ENCODE measurements at places on chromosomes 13 and 19.

DNA sequence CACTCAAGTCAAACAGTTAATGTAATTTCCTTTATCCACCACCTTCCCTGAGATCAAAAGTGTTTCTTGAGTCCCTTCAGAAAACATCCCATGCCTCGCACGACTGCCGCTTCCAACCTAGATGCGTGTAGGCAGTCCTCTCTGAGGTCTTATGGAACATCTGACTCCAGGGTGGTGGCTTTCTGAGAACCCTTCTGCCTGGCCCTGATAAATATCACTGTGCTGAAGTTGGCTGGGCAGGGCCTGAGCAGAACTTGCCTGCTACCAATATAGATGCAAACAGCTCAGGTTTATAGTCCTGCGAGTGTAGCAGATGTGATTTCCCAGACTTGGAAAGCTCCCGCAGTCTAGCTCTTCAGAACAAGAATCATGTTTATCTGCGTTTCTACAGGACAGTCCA is 61.1 kb upstream of the GPR12 start:
- no peak for DNase-seq

DNA sequence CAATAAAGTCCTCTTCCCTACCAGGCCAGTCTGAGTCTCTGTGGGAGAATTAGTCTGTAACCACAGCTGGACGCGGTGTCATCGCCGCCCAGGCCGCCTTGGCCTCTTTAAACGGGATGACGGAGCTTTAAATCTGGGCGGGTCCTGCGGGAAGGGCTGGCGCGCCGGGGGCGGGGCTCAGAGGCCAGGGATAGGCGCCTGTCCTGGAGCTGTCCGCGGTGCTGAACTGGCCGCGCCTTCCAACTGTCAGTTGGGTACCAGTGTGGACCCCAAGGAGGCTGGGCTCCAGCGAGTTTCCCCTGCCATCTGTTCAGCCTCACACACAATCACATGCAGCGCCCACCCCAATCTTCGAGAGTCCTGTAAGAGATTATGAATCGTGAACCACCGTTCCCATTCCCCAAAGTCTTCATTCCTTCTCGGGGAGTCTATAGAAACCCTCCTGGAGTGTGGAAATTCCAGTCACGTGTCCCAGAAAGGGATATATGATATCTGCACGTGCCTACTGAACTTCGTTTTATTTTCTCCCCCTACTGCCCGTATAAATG is 11.5 kb downstream of the APLP1 start:
- DNase-seq = peak; percentile 98

GRCh38 chr19:38505958-38506357 is 72.5 kb downstream of the RYR1 start:
- no peak for DNase-seq

DNA sequence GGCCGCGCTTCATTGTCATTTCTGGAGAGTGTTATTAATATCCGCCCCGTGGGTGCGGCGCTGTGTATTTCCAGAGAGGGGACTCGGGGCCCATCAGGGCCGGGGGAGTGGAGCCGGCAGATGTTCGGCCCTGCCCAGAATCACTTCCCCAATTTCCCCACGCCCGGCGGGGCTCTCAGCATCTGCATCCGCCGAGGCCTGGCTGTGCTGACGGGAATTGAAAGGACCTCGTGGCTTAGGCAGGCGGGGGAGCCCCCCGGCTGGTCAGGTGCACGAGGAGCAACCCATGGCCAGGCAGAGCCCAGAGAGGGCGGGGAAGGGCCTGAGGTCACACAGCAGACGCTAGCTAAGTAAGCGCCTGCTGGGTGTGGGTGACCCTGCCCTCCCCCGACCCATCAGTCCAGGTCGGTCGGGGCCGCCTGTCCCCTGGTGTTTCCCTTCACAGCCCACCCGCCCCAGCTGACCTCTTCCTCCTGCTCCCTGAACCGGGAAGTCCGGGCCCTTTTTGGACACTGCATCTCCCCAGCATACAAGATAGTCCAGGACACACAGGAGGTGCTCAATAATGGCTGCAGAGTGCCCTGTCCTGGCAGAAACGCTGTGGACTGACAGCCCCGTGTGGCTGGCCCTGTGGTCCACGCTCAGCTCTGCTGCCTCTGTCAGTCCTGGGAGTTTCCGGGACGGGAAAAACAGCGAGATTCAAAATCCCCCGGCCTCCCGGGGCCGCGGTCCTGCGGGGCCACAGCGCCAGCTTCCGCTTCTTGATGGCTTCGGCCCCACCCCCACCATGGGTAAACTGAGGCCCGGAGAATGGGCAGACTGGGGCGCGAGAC is 22.1 kb downstream of the ARID3A start:
- DNase-seq = peak; percentile 97

DNA sequence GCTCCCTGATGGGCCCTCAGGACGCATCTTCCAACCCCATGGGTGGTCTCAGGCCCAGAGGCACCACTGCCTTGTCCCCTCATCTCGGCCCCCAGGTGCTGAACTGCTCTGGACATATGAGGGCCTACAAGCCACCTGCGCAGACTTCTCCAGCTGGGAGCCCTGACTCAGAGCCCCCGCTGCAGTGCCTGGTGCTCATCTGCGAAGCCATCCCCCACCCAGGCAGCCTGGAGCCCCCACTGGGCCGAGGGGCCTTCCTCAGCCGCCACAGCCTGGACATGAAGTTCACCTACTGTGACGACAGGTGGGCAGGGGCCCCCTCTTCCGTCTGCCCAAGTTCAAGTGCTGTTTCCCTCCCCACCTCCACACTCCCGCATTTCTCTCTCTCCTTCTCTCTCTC is 12.2 kb downstream of the HIF3A start:
- no peak for DNase-seq

DNA sequence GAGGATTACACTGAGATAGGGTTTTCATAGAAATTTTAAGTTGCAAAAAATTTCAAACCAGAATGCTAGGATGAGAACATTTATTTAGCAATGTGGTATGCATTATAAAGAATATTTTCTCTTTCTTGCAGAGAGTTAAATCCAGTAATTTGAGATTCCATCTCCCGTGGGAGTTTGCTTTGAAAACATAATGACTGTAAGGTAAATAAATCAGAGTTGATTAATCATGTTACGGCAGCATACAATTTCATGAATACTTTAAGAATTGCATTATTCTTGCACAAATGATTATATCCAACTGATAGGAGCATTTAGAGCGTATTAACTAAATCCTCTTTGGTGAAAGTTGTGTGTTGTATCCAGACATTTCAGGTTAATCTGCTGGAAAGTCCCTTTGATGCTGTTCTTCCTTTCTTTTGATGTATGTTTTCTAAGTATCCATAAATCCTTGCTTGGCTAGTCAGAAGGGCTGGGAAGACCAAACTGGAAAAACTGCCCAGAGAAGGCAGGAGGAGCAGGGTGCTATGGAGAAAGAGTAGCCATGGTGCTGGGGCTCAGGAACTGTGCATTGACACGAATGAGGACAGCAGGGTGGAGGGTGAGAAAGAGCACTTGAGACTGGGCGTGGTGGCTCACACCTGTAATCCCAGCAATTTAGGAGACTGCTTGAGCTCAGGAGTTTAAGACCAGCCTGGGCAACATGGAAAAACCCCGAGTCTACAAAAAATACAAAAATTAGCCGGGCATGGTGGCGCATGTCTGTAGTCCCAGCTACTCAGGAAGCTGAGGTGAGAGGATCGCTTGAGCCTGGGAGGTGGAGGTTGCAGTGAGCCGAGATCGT is 4.8 kb upstream of the GJA3 start:
- DNase-seq = no peak

- DNase-seq = peak; percentile 53
These were observed 117.8 kb downstream of the RAB20 start for GRCh38 chr13:110443622-110444225.

DNA sequence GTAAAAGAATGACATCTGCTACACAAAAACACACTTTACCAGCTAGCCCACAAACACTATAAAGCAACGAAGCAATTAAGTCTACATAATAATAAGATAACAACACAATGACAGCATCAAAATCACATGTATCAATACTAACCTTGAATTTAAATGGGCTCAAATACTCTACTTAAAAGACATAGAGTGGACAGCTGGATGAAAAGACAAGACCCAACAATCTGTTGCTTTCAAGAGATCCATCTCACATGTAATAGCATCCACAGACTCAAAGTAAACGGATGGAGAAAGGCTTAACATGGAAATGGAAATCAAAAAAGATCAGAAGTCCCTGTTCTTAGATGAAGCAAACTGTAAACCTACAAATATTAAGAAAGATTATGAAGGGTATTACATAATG is 2175.9 kb downstream of the PCDH9 start:
- DNase-seq = no peak

DNA sequence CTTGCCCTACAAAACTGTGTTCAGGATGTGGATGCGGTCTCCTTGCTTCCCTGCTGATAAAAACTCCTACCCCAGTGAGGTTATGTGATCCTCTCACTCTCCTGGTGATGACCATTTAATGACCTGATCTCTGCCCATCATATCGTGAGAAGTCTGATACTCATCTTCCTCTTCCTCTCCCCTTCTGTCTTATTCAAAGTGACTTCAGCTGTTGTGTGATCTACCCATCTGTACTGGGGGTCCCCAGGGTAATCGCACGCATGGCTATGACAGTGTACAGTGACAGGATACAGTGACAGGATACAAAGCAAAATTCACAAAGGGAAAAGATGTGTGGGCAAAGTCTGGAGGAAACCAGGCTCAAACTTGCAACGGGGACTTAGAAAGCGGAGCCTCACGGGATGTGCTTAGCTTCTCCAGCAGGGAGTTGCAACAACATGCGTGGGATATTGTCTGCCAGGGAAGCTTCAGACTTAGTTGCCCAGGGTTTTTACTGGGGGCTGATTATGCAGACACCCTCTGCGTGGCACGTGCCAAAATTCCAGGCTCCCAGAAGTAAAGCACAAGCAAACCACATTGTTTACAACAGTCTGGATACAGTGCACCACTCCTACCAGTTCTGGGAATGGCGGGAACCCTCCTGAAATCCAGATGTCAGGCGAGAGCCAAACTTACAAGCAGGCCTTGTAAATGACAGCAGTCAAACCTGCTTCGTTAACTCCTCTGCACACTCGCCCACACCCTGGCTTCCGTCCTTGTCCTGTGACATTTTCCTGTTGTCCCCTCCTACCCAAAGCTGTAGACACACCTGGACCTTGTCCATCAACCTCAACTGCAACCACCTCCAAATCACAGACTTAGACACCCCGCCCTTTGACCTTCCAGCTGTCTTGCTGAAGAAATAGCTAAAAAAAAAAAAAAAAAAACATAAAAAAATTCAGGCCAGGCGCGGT is 18.0 kb upstream of the GARRE1 start:
- DNase-seq = no peak

DNA sequence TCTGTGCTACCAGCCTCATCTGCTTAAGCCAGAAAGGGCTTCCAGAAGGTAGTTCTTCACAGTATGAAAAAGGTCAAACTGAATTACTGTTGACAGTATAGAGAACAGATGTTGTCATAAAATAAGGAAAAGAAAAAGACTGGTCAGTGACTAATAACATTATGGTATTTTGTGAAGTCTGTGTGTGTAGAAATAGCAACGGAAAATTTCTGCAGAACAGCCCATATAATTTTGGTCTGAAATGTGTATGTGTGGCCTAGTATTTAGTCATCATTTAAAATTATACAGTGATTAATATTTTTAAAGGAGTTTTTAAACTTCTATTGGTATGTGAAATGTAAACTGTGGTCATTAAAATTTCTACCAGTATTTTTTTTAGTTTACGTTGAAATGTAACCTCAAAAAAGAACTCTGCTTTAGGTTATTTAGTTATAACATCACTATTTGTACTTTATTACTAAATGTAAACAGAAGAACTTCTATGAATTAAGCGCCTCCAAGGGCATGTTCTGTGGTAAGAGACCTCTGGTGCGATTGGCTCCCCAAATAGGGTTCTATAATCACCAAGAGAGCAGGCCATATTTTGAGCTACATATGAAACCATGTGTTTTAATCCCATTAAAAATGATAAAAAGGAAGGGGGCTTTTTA is 3.3 kb upstream of the GPR183 start:
- DNase-seq = peak; percentile 97

DNA sequence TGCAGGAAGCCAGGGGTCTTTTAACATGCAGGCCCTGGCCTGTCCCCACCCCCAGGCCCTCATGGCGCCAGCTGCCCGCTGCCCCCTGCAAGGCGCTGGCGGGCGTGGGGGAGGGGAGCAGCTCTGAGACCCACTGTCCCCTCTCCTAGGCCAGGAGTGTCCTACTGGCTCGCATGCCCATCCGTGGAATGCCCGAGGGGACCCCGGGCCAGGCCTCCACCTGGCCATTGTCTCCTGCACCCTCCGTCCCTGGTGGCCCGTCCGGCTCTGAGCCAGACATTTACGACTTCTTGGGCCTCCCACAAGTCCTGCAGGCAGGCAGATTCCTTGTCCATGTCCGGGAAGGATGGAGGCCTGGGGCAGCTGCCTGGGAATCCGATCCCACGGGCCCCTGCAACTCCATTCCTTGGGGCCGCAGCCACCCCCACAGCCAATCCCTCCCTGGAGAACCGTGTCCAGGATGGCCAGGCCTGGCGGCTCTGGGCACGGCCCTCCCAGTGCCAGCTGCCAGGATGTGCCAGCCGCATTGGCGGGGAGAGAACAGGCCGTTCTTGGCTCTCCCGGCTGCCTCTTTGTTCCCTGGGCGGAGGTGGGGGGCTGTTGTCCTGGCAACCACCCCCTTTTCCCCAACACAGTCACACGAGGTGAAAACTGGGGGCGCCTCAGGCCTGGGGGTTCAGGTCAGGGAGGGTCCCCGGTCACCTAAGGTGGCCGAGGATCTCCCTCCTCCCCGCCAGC is 10.5 kb upstream of the PLIN3 start:
- no peak for DNase-seq

DNA sequence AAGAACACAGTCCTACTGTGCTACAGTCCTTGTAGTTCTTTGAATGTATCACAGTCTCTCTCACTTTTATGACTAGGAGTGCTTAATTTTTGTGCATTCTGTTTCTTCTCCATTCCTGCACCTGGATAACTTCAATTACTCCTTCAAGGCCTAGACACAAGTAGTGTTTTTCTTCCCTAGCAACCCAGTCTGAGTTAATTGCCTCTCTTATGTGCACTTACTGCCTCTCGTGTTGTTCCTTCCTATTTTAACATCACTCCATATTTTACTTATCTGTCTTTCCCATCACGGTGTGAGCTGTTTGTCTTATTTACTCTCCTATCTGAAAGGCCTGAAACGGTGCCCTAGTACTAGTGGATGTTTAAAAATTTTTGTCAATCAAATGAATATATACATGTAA is 101.5 kb downstream of the HS6ST3 start:
- no peak for DNase-seq

DNA sequence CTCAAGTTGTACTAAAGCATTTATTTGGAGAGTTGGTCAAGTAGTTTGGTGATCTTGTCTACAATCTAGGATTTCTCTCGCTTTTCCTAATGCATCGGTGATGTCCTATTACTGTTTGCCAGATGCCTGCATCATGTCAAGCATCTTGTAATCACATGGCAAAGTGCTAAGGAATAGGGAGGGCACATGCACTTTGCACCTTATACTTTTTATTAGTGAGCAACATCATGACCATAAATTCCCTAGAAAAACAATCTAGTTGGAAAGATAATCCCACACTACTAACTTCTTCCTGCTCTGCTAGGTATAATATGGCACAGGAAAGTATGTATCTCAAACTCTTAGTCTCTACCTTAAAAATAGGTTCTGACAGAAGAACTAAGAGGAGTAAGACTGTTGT is 894.3 kb upstream of the SLITRK1 start:
- DNase-seq = no peak

- DNase-seq = no peak
These were observed 240.0 kb downstream of the GPC6 start for GRCh38 chr13:93466502-93467036.

GRCh38 chr13:114079601-114080536 is 52.6 kb downstream of the RASA3 start:
- no peak for DNase-seq
